ENCODE measurements at places on chromosomes 7 and 10.
A peak's percentile ranks its signal among the peaks of the same experiment; 100 is the strongest.

GRCh38 chr10:78764436-78764835 is 304.3 kb upstream of the ZMIZ1 start:
- no peak for DNase-seq

- no peak for DNase-seq
Measured at GRCh38 chr7:55061726-55062499, 43.1 kb downstream of the EGFR start.

- peak; percentile 31 for DNase-seq
Measured at GRCh38 chr10:104209575-104210198, 22.5 kb downstream of the CFAP43 start.

GRCh38 chr10:80504897-80505465 is 32.7 kb upstream of the SH2D4B start:
- no peak for DNase-seq

DNA sequence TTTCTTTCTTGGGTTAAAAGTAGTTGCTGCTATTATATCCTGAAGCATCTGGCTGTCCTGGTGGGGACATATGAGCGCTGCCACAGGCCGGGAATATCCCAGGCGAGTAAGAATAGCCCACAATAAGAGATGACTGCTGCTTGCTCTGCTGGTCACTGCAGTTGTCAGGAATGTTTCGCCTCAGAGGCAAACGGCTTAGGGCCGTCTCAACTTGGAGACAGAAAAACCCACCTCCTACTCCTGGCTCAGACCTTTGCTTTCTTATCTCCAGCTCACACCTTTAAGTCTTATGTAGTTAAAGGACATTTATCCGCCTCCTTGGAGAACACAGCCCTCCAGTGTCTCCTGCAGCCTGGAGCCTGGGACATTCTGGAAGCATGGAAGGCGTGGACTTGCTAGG is at the start of gene GJD4:
GJD4 (plus strand) TSS at position 151 of the 400 bp plus-strand sequence; CDS start at position 378, 227 bp downstream.
- DNase-seq: no peak

DNA sequence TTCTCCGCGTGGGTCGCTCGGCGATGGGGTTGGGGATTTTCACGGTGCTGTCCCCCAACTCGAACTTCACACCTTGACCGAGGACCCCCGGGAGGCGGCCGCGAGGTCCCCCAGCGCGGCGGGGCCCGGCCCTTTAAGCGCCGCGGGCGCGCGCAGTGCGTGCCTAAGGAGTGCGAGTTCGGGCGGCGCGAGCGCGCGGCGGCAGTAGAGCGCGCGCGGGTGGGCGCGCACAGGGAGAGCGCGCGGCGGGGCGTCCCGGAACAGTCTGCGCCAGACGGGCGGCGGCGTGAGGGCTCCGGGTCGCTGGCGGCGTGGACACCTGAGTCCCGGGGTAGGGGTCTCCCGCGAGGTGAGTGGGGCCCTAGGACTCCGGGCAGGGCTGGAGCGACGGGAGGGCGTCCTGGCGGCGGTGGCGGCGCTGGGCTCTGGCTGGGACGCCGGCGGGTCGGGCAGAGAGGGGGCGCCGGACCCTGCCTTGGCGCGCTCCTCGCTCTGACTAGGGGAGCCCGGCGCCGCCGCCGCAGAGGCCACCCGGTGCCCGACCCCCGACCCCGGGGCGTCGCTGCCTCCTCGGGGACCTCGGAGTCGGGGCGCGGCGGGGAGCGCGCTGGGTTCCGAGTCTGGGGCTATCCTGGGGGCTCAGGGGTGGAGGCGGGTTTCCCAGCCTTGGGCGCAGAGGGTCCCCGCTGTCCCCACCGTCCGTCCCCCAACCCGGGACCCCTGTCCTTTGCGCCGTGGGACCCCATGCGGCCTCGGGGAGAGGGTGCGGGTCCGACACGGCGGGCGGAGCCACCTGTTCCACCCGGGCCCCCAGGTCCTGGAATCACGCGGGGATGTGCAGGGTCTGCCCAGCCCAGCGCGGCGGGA is at the start of gene PROSER2:
PROSER2 (plus strand) TSS at position 235 of the 867 bp plus-strand sequence. CDS start 28,722 bp downstream, outside the sequence.
- DNase-seq: peak; percentile 4

DNA sequence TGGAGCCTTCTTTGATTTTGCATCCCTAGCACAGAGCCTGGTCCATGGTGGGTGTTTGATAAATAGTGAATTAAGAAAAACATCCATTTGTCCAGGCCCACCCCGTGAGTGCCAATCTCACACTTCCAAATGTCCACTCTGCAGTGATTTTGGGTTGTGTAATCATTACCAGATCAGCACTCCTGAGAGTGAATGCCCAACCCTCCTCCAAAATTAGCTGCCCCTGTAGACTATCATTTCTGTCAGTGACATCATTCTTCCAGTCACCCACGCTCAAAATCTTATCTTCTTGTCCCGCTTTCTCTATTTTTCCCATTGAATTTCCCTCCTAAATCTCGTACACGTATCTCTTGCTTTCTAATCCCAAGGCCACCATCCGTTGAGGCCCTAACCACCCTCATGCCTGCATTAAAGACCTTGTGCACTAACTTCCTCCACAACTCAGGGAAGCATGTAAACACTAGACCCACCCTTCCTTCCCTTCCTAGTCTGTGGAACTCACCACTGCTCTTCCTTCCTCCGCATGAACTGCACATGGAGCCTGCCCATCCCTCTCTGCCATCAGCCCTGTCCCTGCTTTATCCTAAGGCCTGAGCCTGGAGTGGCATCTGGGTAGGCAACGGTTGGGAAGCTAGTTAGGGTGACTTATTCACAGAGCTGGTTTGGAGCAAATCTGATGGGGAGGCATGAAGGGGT is 32.8 kb downstream of the PIK3AP1 start:
- no peak for DNase-seq

DNA sequence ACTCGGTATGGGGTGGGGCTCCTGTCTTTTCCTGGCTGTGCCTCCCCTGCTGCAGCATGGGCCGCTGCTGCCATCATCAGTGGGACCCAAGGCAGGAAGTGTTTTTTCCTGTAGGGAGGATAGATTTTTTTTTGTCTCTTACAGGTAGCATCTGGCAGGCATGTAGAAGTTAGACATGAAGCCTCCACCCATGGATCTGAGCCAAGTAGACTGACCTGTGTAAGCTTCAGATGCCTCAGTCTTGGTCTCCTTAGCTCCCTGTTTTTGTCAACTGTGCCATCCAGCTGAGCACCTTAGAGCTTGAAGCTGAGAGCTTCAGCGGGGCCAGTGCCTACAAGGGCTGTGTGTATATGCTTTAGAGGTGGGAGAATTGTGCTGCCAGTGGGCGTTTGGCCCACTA is 93.5 kb downstream of the AUTS2 start:
- DNase-seq: no peak

- no peak for DNase-seq
Measured at GRCh38 chr7:100431286-100431735, 1.7 kb downstream of the MEPCE start.

DNA sequence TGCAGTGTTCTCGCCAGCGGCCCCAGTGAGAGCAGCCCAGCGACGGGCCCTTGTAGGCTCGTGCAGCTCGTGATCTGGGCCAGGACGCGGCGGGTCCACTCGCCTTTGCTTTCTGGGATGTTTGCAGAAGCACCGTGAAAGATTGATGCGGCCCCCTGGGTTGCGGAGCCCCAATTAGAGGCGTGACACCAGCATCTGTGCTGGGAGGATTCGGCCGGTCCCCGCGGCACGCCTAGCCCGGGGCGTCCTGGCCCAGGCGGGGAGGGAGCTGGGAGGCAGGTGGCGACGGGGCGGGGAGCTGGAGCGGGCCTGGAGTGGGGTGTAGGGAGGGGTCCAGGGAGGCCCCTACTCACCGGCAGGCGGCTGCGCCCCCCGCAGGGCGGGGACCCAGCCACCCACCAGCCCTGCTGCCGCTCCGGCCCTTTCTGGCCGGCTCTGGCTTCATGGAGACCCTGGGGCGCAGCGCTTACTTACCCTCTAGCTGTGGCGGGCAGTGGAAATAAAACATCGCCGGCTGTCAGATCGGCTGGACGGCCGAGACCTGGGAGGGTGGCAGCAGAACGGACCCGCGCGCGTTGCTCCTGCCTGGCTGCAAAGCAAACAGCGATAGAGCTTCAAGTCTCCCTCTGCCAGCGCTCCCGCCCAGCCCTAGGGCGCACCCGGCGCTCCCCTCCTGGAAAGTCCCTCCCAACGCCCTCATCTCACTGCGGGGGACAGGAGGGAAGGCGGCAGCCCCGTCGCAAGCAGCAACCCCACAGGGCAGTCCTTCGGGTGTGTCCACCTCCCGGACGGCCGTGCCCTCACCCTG is 752 bp downstream of the DRGX start:
- no peak for DNase-seq

- no peak for DNase-seq
Measured at GRCh38 chr7:148492157-148492860, 98.3 kb upstream of the C7orf33 start.

- no peak for DNase-seq
Measured at GRCh38 chr10:98815039-98815885, 368.5 kb upstream of the HPS1 start.

- DNase-seq: no peak
Measured at GRCh38 chr7:28390426-28390825, 21.9 kb upstream of the CREB5 start.

DNA sequence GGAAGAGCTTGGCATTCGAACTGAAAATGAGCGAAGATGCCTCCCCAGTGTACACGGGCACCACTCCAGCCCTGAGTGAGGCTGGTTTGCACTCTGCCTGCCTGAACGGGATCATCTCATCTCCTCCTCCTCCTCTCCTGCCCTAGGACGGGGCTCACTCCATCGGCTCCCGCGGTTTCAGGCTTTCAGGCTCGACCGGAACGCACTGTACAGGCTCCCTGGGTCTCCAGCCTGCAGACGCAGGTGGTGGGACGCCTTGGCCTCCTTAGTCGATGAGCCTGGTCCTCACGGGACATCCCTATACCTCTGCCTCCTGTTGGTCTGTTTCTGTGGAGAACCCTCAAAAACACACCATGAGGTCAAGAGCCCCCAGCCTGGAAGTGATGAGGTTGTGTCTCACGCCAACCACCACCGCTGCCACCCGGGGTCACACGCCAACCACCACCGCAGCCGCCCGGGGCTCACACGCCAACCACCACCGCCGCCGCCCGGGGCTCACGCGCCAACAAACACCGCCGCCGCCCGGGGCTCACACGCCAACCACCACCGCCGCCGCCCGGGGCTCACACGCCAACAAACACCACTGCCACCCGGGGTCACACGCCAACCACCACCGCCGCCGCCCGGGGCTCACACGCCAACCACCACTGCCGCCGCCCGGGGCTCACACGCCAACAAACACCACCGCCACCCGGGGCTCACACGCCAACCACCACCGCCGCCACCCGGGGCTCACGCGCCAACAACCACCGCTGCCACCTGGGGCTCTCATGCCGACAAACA is 56.3 kb downstream of the FOXL3 start:
- no peak for DNase-seq

DNA sequence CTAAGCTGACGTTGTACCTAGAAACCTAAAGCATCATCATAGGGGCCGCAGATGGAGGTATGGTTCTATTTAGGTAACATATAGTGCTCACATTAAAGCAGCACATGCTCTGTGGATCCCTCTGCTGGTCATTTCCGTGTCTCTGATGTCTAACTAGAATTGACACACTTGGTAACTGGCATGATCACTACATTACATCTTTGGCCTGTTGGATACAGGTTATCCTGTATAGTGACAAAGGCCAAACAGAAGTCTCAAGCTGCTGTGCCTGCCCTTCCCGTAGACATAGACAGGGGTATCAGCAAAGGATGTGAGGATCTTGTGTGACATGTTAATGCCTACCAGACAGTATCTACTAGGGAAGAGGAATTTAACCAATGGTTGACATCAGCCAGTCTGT is 51.2 kb downstream of the KIF5B start:
- DNase-seq: peak; percentile 0

- no peak for DNase-seq
Measured at GRCh38 chr7:123935436-123936381, 10.7 kb downstream of the SPAM1 start.

DNA sequence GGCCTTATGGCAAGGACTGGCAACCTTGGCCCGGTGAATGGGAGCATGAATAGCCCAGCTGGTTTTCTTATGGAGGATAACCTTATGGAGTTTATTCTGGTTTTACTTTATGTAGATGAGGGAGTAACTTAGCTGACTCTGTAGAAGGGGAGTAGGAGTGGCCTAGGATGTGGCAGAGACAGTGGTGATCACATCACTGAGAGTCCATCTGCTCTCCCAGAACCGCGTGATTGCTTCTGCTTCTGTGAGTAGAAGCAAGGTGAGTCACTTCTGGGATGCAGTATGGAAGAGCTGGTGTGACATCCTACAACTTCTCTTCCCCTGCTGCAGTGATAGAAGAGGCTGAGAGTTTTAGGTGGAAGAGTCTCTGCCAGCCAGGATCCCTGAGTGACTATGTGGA is 129.2 kb downstream of the RPS24 start:
- no peak for DNase-seq

DNA sequence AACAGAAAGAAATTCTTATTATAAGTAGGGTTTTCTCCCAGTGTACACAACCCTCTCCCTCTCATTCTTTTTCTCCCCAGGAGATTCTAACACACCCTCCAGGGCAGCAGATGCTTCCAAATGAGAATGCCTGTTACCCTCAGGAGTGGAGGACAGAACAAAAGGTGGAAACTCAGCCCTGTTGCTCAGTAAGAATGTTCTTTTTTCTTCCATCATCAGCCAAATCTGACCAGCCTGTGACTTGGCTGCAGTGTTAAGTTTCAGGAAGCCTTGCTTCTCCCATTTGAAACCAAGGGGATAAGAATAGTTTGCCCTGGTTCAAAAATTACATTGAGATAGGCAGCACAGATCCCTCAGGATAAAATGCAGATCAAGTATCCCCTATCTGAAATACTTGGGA is 77.5 kb upstream of the EEPD1 start:
- peak; percentile 46 for DNase-seq

GRCh38 chr10:124990671-124991625 is 49.0 kb downstream of the ZRANB1 start:
- no peak for DNase-seq

DNA sequence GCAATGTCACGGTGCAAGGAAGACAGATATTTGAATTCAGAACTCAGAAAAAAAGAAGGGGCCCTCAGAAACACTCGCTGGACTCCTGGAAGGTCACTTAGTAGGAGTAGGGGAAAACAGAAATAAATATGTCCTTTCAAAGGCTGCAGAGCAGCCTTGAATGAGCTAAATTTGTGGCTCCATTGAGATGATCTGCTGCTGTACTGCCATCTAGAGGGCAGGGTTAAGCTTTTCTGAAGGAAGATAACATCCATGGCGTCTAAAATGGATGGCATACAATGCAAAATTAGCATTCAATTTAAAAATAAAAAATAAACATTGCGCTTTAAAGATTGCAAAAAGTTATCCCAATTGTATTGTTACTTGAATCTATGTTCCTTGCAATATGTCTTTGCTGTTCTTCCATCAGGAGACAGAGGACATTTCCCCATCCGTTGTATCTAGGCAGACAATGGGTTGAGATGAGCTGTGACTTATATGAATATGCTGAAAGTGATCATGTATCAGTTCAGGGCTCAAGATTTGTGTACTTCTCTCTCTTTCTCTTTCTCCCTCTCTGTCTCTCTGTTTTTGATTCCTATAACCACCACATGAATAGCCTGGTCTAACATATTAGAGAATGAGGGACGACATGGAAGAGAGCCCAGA is 642.2 kb downstream of the SH2D4B start:
- no peak for DNase-seq

All from NCI-H2081 (cell line).